ENCODE measurements at places on chromosomes 5 and 9.

- DNase-seq = no peak
These were observed 521.3 kb upstream of the TRPC7 start for GRCh38 chr5:136886608-136887007.

DNA sequence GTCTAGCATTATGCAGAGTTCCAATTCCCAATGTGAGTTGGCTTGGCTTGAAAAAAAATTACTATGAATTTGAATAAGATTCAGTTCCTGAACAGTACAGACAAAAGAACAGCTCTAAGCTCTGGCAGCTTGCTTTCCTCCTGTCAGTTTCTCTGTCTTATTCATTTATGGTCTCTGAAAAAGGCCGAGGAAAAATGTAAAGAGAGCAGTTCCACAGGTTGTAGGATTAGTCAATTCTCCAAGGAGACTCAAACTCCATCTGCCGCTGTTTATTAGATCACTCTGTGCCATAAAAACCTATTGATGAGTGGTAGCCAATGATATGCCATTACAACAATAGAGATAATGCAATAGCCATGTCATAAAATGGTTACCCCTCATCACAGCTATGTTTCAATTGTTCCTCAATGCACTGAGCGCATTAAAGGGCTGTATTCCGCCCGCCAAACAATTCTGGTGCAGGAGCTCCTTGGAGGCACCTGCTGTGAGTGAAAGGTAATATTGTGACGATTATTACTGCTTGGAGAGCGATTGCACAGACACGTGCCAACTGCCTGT lies 188.2 kb downstream of the ARRDC3 start:
- DNase-seq = no peak

DNA sequence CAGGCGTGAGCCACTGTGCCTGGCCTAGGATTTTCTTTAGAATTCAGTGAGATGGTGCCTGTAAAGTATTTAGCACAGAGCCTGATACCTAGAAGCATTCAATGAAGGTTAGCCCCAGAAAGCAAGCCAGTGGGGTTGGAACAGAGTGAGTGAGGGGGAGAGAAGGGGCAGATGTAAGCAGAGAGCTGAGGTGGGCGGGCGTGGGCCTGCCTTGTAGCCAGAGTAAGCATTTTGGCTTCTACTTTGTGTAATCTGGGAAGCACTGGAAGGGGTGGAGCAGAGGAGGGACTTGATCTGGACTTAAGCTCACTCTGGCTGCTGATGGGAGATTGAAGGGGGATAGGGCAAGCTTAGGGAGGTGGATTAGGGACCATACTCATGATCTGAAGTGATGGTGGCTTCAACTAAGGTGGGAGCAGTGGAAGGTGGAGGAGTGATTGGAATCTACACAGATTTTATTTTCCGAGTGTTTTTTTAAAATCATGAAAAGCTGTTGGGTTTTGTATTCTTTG lies 2.6 kb downstream of the EXOSC2 start:
- DNase-seq = no peak

DNA sequence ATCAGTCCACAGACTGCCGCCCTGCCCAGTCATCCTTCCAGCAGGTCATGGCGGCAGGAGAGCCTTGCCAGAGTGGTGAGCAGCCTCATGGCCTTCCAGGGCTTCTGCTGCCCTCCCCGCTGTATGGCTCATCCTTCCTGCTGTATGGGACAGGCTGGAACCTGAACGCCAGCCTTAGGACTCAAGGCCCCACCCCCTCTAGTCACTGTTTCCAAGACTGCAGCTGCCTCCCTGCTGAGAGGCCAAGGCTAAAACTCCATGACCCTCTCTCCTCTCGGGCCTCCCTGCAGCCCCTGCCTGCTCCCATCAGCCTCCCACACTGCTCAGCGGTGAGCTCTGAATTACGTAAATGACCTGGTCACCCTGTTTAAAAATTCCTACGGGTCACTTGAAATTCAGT lies 227.5 kb downstream of the AGTPBP1 start:
- DNase-seq = no peak

GRCh38 chr5:76679231-76679630 lies 36.7 kb upstream of the F2R start:
- DNase-seq = no peak

DNA sequence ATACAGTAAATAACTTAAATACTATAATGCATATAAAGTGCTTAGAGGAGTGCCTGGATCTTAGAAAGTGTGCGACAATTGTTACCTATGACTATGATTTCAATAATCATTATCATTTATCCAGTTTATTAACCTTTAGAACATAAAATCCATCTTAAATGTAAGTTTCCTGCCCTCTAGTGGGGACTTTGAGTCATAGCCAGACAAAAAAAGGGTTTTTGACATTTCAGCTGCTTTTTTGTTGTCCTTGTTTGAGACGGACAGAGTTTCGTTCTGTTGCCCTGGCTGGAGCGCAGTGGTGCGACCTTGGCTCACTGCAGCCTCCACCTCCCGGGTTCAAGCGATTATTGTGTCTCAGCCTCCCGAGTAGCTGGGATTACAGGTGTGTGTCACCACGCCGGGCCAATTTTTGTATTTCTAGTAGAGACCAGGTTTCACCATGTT lies 9.7 kb upstream of the C9orf152 start:
- peak; percentile 10 for DNase-seq

GRCh38 chr9:33287087-33287490 lies 3.2 kb upstream of the NFX1 start:
- DNase-seq = peak; percentile 43

GRCh38 chr5:109907731-109908130 lies 218.0 kb downstream of the MAN2A1 start:
- DNase-seq = peak; percentile 47
